ENCODE measurements at places on chromosomes 13 and 19. TPM values are rescaled to one million over a fixed set of nuclear protein-coding genes. Genes with fewer than 3 reads are reported as not detected.

HOMER3 gene
- 46.4 TPM for polyA plus RNA-seq

SLC25A41 gene
- polyA plus RNA-seq = 0.44 TPM

INSR gene
- 24.8 TPM for polyA plus RNA-seq

NLRP9 gene
- 0.07 TPM for polyA plus RNA-seq

SLC7A10 gene
- 0.12 TPM for polyA plus RNA-seq

DNA sequence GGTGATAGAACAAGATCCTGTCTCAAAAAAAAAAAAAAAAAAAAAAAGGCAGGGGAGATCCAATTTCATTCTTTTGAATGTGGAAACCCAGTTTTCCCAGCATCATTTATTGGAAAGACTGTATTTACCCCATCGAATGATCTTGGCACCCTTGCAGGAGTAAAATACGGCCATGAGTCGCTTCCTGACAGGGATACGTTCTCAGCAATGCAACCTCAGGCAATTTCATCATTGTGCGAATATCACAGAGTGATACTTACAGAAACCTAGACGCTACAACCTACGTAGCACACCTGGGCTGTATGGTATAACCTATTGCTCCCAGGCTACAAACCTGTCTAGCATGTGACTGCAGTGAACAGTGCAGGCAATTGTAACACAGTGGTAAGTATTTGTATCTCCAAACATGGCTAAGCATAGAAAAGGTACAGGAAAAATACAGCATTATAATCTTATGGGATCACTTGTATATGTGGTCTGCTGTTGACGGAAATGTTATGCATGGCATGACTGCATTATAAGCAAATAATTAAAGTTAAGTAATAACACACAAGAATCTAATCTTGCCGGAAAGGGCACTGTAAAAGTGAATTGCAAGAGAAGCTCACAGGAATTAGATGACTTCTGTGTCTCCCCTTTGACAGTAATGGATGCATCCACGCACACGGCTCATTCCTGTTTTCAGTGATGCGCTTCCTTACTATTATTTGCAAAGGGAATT, 24.1 kb downstream of the RFX2 start:
- DNase-seq = no peak

DNA sequence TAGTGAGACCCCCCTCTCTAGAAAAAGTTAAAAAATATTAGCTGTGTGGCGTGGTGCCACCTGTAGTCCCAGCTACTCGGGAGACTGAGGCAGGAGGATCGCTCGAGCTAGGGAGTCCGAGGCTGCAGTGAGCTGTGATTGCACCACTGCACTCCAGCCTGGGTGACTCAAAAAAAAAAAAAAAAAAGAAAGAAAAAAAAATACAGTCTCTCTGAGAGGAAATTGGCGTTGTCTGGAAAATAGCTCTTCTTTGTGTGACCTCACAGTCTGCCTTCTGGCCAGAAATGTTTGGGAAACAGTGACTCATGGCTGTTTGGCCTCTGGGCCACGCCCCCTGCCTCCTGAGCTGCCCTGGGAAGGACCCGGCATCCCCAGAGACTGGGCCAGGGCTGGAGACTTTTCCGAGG, 10.7 kb downstream of the MARCHF2 start:
- DNase-seq = no peak

DNA sequence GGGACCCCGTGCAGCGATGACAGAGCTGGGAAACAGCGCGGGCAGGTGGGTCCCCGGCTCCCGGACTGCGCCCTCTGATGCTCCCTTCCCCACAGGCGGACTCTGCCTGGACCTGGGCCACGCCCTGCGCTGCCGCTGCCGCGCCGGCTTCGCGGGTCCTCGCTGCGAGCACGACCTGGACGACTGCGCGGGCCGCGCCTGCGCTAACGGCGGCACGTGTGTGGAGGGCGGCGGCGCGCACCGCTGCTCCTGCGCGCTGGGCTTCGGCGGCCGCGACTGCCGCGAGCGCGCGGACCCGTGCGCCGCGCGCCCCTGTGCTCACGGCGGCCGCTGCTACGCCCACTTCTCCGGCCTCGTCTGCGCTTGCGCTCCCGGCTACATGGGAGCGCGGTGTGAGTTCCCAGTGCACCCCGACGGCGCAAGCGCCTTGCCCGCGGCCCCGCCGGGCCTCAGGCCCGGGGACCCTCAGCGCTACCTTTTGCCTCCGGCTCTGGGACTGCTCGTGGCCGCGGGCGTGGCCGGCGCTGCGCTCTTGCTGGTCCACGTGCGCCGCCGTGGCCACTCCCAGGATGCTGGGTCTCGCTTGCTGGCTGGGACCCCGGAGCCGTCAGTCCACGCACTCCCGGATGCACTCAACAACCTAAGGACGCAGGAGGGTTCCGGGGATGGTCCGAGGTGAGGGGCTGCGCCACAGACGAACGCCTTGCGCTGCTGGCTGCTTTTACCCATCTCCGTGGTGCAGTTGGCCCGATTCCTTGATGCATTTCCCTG, 7.8 kb upstream of the SELENOV start:
- no peak for DNase-seq

- DNase-seq = no peak
These were observed 186.9 kb downstream of the PCCA start for GRCh38 chr13:100275746-100276145.

DNA sequence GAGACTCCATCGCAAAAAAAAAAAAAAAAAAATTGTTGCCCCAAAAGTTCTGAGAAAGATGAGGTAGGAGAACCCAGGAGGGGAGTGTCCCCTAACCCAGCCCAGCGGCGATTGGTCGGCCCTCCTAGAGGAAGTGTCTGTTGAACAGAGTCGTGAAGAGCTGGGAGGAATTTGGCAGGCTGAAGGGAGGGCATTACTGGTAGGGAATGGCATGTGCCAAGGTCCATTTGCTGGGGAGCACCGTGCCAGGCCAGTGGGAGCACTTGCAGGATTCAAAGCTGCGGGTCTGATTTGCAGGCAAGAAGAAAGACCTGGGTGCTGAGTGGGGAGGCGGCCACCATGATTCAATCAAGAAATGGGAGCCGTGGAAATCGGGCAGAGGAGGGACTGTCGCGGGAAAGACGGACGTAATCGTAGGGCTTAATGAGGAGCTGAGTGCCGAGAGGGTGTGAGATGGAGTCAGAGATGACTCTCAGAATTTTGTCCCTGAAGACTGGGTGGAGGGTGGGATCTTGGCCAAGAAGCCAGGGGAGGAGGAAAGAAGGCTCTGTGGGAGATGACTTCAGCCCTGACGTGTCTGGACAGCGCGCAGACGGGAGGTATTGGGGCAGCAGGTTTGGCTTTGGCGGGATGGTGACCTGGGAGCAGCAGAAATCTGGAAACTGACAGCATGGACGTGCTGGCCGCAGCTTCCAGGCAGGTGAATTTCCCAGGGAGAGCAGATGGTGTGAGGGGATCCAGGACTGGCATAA, 15.4 kb downstream of the CERS4 start:
- DNase-seq = no peak

DNA sequence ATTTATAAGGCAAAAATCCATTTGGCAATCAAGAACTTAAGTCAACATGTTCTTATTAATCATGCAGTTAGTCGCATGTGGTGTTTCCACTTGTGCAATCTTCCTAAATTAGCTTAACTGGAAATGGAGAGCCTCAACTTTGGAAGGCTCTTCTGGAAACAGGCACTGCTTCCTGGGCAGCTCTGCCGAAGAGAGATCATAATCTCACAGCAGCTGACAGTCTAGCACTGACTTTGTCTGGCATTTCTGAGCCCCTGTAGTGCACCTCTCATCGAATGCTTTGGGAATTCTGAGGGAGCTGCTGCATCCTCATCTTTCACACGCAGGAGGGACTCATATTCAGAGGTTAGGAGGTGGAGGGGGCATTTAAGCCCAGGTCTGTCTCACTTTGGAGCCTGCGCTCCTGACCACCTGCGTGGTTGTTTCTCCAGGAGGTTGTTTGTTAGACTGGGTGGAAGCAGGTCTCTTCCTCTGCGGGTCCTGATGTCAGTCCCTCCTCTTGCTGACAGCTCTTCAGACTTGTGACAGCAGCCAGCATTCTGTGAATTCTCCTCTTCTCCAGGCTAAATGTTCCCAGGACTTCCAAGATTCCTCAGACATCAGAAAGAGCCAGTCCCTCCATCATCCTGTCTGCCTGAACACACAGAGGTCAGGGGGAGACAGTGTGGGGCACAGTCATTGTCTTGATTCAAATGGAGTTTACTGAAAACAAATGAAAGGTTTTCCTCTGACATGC, 100.4 kb upstream of the GJB6 start:
- DNase-seq = no peak

DNA sequence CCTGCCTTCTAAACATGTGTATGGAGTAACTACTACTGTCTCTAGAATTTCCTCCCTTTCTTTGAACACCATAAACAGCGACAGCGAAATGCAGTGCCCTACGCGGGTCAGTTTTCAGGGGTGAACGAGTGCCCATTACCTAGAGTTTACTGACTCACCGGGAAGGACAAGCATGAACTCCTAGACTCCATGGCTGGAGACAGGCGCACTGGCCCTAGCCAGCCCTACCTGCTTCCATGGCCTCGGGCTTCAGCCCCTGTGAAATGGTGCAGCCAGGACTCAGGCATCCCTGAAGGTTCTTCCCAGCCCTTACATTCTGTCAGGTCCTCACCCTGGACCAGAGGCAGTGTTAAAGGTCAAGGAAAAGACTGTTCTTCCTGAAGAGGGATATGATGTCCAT, 8.5 kb downstream of the RANBP3 start:
- no peak for DNase-seq

DNA sequence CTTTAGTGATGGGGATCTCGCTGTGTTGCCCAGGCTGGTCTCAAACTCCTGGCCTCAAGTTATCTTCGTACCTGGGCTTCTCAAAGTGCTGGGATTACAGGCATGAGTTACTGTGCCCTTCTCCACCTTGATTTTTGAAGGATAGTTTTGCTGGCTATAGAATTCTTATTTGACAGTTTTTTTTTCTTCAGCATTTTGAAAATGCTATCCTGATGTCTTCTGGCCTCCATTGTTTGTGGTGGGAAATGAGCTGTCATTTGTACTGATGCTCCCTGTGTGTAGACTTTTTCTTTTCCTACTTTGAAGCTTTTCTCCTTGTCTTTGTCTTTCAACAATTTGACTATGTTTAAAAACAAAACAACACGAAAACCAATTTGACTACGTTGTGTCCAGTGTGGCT, 54.2 kb downstream of the SIPA1L3 start:
- no peak for DNase-seq

DNA sequence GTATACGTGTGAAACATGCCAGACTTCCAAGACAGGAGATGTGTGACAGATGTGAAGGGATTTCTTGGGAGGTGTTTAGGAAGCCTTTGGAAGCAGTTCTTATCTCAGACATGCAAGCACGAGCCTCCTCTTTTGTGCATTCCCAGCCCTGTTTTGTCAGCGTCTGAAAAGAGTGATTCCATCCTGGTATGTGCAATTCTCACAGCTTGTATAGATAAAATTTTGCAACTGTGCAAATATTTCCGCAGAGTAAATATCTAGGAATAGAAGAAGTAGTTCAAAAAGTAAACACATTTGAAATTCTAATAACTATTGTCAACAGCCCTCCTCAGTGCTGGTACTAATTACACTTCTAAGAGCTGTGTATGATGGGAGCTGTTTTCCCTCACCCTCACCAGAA, 72.3 kb upstream of the C1QTNF9B start:
- no peak for DNase-seq

- no peak for DNase-seq
These were observed 13.7 kb downstream of the PPFIA3 start for GRCh38 chr19:49132974-49133609.

GRCh38 chr19:39568604-39569003, 28.6 kb upstream of the EID2 start:
- DNase-seq = no peak

DNA sequence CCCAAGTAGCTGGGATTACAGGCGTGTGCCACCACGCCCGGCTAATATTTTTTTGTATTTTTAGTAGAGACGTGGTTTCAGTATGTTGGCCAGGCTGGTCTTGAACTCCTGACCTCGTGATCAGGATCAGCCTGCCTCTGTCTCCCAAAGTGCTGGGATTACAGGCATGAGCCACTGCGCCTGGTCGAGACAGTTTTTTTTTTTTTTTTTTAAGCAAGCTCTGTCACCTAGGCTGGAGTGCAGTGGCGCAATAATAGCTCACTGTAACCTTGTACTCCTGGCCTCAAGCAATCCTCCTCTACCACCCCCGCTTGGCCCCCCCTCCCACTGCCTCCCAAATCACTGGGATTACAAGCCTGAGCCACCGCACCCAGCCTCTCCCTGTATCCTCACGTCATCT, 6.4 kb upstream of the MAP2K7 start:
- DNase-seq = no peak

- no peak for DNase-seq
These were observed 12.3 kb upstream of the MCF2L start for GRCh38 chr13:112956571-112957294.

DNA sequence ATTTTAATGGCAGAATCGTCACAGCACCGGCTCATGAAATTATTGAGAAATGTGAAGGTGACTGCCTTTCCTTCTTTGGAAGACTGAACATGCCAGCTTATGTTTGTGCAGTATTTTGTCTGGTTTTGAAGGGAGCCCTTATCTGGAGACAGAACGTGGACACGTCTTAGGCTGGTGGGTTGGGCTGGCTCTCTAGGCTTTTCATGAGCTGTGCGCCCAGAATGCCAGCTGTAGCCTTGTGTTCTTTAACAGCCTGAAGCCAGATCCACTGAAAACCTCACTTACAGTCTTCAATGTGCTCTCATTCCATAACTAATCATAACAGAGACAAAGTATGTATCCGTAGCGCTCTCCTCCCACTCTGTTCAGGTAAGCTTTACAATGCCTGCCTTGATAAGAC, 184.4 kb upstream of the HTR2A start:
- DNase-seq = no peak

DNA sequence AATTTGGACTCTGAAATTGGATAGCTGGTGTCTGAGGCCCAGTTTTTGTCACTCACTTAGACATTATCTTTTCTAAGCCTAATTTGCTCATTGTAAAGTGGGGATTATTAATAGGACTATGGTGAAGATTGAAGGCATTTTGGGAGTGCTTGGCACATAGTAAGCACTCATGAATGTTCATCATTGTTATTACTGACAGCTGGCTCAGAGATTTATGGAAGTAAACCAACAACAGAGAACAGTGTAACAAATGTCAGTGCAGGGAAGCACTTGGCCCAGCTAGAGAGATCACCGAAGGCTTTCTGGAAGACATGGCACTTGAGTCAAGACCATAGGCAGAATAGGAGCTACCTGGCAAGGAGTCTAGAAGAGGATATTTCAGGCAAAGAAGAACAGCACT, 92.3 kb downstream of the RFC3 start:
- no peak for DNase-seq

DNA sequence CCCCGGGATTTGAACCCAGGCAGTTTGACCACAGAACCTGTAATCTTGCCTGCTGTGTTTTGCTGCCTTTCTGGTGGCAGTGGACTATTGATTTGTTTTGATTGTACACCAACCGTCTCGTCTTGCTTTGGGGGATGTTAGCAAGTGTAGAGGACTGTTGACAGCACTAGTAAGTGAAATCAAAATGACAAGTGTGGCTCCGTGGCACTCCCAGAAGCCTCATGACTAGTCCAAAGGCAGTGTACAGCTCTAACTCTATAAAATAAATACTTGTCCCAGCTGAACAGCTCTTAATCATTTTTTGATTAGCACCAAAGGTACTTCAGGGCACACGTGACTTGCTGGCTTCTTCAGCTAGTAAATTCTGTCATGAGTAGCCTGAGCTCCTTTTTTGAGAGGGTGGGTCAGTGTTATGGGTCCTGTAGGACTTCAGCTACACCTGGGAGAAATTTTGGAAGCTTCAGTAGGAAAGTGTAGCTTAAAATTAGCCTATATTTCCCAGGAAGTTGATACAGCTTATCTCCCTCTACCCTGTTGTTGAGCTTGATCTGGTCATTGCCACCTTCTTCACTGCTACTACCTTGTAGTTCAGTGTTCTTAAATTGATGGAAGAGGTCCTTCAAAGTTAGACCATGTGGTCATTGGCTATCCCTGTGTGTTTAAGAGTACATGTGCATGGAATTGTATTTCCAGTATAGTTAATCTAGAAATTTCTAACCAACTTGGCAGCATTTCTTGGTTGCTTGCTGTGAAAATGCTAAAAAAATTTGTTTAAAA, 15.1 kb downstream of the TM9SF2 start:
- no peak for DNase-seq

Data from right renal cortex interstitium (tissue), 3 donors.